Stimulated activated CD8-positive, alpha-beta memory T cell treated with anti-CD3 and anti-CD28 coated beads, Interleukin-4, amount 100 ng/mL, for 1 hour (primary cell): ENCODE measurements at places on chromosomes 7 and 10.

DNA sequence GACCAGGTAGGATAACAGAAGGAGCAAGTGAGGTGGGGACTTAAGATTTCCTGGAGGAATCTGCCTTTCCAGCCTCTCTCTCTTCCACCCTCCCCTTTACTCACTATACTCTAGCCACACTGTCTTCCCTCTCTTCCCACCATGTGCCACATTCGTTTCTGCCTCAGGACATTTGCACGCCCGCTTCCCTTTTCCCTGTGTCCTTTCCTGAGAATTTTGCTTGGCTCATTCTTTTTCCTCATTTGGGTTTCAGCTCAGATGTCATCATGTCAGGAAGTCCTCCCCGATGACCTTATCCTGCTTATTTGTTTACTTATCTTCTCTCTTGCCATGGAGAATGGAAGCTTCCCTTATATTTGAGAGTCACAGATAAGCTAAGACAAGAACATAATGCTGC is 363.8 kb downstream of the PRPF18 start:
- no peak for DNase-seq

- DNase-seq: no peak
Measured at GRCh38 chr7:20560325-20561180, 54.9 kb upstream of the ABCB5 start.

- no peak for DNase-seq
Measured at GRCh38 chr7:83738291-83738835, 89.4 kb upstream of the SEMA3E start.

DNA sequence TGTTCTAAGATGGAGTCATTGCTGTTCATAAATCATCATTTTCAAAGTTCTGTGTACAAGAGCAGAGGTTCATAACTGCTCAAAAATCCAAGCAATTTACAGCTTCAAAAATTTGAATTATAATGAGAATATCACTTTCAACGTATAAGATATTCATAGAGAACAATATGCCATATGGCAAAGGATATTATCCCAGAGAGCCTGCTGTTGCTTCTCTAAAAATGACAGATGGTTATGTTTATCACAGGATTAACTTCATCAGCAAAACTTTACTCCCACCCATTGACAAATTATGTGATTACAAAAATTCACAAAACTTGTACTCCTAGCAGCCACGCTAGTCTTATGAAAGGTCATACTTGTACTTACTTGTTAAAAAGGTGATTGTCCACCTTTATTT is 105.1 kb downstream of the PIP4K2A start:
- DNase-seq: no peak

GRCh38 chr7:87934699-87935383 is 790 bp downstream of the ADAM22 start:
- no peak for DNase-seq

DNA sequence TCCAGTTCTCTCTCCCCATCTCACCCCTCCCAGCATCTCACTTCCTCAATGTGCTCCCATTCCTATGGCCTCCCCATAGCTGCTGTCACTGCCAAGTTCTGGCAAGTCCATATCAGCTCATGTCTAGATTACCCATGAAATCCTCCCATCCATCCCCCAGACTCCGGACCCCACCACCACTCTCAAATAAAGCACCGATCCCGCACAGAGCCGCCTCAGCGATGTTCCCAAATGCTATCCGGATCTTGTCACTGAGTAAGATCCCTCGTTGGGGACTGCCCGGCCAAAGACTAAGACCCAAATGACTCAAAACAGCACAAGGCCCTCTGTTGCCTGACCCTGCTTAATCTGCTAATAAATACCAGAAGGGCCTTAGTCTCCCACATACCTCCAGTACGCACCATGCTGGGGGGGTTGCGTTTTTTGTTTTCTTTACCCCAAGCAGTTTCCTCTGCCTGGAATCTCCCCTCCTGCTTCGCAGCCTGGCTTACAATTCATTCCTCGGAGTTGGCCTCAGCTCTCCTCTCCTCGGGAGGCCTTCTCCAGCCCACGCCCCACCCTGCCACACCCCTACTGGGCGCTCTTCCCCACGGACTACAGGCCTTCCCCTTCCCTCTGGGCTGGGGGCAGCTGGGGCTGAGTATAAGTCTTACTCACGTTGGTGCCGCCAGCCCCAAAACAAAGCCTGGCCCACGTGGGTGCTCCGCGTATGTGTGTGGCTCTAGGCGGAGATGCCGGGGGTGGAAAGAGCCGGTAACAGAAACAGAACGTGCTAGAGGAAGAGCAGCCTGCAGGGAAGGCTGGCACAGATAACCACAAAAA is 1.8 kb upstream of the DUSP5 start:
- no peak for DNase-seq

- DNase-seq: no peak
Measured at GRCh38 chr10:11175823-11176243, 158.2 kb downstream of the CELF2 start.

DNA sequence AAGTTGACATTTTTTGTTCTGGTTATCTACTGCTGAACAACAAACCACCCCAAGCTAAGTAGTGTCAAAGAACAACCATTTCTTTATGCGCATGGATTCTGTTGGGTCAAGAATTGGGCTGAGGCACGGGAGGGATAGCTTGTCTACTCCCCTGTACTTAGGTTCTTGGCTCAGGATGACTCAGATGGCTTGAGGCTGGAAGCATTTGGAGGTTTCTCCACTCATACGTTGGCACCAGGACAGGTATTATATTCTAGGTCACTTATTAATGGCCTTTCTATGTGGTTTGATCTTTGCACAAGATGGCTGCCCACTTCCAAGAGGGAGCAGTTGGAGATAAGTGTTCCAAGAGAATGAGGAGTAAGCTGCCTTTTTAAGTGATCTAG is 11.8 kb upstream of the TFAM start:
- no peak for DNase-seq

- DNase-seq: no peak
Measured at GRCh38 chr10:76631884-76632766, 1005.5 kb downstream of the KCNMA1 start.

DNA sequence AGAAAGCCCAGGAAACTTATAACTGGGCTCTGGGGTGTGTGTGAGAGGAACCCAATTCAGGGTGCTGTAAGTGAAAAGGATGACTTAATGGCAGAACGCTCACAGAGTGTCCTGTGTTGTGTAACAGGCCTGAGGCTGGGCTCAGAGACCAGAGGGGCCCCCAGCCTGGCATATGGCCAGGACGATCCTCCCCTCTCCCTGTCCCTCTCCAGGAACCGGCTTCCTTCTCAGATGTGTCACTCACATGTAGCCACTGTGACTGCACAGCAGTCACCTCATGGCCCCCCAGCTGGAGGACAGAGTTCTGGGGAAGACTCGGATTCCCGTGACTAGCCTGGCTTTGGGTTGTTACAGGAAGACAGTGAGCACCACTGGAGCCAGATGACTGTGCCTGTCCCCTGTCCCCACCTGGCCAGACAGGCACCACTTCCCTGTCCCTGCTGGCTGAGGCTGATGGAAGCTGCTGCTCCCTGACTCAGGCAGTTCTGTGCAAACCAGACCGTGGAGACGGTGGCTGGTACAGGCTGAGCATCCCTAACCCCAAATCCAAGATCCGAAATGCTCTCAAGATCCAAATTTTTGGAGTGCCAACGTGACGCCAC is 220.5 kb downstream of the MLLT10 start:
- no peak for DNase-seq

- no peak for DNase-seq
Measured at GRCh38 chr10:114265392-114266053, 26.5 kb downstream of the VWA2 start.

GRCh38 chr7:21617916-21618390 is 75.1 kb downstream of the DNAH11 start:
- DNase-seq: no peak

- DNase-seq: no peak
Measured at GRCh38 chr7:2487586-2488271, 11.5 kb upstream of the GRIFIN start.

DNA sequence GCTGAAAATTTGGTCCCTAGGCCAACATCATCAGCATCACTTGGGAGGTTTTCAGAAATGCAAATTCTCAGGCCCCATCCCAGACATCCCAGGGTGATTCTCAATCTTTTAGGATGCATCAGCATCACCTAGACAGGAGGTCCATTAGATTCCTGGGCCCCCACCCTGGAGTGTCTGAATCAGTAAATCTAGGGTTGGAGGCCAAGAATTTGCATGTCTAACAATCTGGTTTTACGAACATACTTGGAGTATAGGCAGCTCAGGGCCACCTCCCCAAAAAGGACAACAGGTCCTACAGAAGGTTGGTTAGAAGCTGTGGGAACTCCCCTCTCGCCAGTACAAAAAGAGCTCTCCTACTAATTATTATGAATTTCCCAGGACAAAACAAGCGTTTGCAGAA is 15.5 kb downstream of the ZC3HAV1 start:
- DNase-seq: no peak

GRCh38 chr10:77586719-77587415 is 50.7 kb downstream of the KCNMA1 start:
- DNase-seq: no peak

DNA sequence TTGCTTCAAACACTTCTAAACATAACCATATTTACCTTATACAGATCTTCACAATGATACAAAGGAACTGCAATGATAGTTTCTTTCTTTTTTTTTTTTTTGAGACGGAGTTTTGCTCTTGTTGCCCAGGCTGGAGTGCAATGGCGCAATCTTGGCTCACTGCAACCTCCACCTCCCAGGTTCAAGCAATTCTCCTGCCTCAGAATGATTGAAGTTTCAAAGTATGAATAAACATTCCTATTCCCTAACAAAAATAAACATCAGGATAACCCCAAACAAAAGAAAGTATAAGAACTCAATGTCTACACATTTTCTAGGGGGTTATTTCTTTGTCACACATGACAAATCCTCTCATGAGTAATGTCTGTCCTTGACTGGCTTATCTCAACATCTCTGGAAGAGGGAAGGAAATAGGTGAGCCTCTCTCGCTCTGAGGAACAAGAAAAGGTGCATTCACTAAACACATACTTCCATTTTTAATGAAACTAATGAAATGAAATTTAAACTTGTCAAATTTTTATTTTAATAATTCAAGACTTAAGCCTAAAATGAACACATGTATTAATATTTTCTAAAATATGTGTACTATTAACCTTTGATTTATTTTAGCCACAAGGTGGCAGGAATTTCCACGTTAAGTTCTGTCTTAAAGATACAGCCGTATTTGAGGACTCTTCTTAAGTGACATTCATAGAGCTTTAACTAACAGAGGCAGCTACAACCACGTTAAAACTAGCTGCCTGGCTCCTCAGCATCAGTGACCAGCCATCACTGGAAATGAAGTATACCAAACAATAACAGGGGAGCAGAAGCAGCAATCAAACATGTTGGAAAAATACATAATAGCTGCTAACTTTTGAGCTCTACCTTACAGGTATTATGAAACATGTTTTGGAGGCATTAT is 58.3 kb downstream of the MALSU1 start:
- DNase-seq: no peak

DNA sequence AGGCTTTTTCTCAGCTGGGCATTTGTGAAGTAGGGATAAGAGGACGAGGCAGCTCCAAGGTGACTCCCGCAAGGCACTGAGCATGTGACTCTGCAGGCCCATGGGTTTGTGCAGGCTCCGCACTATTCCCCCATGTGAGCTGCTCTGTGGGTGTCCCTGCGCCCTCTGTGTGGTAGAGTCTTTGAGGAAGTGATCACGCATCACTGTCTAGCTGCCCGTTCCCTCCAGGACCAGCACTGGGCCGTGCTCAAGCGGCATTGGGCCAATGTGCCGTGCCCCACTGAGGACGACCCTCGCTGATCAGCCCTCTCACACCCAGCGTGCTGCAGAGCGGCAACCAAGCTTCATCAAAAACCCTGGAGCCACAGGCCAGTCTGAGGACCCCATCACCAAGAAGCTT is 7.5 kb downstream of the PRKAG2 start:
- DNase-seq: no peak

DNA sequence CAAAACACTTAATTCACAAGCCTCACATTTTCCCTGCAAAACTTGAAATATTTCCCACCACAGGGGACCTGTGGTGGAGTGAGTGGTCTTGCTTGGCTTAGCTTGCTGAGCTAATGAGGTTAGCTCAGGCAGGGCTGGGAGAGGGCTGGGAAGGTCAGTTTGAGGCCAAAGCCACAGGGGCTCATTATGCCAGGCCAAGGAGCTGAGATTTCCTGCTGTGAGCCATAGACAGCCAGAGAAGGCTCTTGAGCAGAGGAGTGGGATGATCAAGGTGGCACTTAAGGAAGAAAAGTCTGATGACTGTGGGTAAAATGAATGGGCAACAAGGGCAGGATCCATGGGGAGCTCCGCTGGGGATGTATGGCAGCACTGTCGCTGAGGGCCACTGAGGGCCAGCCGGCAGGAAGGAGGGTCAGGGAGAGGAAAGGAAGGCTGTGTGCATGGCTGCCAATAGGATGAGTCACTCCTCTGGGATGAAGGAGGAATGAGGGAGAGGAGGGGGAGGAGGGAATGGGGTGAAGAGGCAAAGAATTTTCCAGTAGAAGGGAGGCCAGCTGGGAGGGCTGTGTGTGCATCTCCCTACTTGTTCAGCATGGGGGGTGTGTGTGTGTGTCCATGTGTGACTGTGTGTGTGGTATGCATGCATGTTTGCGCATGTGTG is 18.7 kb upstream of the ZNF488 start:
- DNase-seq: no peak

DNA sequence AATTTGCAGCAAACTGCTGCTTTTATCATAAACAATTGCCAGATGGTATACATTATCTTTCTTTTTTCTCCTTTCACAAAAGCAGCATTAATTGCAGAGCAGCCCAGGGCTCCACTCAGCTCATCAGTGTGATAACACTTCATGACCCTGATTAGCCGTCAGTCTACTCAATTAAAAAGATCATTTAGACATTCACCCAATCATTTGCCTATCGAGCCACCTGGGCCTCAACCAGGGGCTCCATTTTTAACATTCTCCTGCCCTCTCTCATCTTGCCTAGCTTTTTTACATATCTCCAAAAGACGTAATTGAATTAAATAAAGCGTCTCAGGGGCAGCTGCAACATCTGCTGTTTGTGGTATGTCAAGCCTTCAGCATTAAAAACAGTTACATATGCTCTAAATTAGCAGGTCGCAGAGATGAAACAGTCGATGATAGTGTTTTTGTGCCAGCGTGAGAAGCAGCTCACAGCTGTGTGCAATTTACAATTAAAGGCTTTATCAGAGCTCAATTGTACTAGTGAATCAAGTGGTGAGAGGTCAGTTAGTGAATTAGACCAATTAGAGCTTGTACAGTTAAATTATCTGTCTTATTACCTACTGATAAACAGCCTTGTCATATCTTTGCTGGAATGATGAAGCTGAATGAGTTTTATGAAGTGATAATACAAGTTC is 522.5 kb downstream of the ETV1 start:
- DNase-seq: no peak

GRCh38 chr10:53697038-53697437 is 924.5 kb upstream of the MBL2 start:
- no peak for DNase-seq

GRCh38 chr10:19904202-19904661 is 88.0 kb downstream of the PLXDC2 start:
- DNase-seq: no peak

DNA sequence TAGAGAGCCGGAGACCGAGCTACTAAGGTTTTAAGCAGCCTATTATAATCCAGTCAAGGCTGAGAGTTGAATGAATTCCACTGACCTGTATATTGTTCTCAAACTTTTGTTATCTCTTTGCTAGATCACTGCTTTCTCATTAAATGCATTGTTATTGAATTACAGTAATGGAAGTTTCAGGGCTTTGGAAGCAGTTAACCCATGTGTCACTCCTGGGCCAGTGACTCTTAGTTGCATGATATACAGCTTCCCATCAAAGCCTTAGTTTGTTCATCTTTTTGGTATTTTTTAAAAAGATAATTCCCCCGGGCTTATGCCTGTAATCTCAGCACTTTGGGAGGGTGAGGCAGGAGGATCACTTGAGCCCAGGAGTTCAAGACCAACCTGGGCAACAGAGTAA is 55.4 kb upstream of the KIAA1217 start:
- no peak for DNase-seq
